ENCODE measurements at places on chromosomes 12 and 14.

DNA sequence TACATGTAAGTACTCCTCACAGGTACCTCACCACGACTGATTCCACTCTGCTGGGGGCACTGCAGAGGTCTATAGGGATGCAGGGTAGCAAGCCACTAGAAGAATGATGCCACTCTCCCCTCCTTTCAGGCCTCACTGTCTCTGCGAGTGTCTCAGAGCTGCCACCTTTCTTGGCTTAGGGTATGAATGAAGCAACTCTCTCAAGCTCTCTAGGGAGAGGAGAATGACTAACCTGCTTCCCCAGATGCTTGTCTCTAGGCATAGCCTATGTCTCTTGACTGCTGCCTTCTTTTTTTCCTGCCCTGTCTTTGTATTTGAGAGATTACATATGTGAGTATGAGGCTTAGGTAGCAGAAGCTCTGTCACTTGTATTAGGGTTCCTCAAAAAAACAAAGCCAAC is 566.5 kb upstream of the ATP2B1 start:
- no peak for DNase-seq

DNA sequence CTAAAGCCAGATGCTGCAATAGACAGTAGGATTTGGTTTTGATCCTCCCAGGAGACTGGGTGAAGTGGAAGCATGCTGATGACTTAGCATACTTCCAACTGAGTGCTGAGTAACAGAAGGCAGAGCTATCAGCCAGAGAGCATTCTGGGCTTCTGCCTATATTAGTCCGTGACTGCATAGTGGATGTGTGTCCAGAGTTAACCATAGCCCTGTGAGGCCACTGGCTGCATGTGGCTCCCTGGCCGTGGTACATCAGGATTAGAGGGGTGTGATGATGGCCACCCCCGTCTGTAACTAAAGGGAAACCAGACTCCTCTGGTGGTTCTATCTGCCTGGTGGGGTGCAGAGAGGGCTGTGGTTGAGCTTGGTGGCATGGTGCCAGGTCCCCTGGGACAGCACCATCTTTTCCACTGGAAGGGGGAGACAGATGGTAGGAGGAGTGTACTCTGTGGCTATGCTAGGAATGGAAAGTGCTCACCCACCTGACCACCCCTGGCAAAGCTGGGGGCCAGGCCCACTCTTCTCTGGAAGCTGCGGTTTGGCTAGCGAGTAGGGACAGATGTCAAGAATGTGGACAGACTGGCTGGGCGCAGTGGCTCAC is 27.4 kb downstream of the ABCD4 start:
- DNase-seq, result no peak

GRCh38 chr12:15563663-15564062 is 225.5 kb downstream of the EPS8 start:
- no peak for DNase-seq

DNA sequence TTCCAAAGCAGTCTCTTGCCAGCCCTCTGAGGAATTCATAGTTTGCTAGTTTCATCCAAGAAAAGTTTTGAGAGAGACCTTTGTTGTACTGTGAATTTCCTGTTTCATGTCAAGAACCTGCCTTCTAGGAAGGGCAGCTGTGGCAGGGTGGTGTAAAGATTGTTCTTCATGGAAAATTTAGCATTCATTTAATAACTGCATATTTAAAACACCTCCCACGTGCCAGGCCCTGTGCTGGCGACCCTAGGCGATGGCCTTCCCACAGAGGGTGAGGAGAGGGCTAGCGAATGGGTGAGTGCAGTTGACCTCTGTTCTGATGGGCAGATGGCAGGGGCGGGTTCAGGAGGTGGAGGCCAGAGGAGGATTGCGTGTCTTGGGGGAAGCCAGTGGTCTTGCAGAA is 43.2 kb downstream of the MLXIP start:
- DNase-seq, result no peak

GRCh38 chr12:115204957-115205754 is 521.2 kb upstream of the TBX3 start:
- DNase-seq, result no peak

DNA sequence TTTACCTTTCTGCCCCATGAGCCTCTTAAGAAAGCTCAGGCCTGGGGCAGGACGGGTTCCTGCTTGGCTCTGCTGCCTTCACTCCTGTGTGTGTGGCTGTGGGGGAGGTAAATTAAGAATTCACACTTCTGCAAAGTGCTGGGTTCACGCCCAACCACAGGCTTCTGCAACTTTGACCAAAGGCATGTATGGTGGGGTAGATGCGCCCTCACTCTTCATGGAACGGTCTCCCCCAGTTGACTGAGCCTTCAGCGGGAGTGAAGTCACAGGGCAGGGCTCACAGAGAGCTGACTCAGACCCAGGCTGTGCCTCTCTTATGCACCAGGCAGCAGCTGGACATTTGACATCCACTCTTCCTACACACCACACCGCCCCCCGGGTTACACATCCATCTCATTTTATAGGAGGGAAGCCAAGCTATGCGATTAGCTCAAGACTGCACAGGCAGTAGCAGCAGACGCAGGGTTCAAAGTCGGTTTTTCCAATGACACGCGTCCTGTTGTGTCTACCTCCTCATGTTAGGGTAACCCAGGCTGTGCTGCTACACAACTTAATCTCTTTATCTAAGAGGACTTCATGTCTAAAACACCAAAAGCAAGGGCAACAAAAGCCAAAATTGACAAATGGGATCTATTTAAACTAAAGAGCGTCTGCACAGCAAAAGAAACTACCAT is 15.4 kb upstream of the BCL11B start:
- no peak for DNase-seq

DNA sequence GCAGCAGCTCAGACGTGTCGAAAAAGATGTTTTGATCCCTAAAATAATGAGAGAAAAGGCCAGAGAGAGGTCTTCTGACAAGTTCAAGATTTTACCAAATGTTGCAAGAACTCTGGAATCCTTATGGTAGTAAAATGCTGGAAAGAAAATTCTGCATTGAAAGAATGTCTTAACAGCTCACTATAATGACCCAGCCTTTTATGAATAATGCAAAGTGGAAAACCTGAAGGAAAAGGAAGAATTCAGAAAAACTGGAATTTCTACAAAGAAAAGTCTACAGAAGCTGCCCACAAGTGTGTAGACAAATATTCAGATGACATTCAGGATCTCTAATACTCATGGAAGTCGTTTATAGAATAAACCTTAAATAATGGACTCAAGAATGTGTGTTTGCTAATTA is 1.8 kb upstream of the CCDC88C start:
- no peak for DNase-seq

DNA sequence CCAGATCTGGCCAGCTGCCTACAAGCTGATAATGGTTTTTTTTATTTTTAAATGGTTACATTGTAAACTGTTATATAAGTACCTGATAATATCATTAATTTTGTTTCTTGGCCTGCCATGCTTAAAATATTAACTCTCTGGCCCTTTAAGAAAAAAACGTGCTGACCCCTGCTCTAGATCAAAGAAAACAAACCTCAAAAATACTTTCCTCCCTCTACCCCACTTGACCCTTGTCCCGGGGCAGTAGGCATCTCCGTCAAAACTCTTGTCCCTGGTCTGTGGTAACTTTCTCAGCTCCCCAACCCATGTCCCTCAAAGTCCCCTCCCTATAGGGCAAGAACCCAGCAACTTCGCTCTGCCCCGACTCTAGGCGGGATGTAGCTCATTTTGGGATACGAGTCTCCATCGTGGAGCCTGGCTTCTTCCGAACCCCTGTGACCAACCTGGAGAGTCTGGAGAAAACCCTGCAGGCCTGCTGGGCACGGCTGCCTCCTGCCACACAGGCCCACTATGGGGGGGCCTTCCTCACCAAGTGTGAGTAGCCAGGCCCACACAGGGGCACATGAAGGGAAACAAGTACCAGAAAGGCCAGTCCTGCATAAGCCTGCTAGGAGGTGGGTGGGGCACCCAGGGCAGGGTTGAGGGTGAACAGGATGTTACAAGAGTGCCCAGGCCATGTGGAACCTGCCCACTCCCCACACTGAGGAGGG is 3.5 kb downstream of the RDH5 start:
- no peak for DNase-seq

GRCh38 chr14:99660794-99661193 is 15.9 kb downstream of the HHIPL1 start:
- no peak for DNase-seq

DNA sequence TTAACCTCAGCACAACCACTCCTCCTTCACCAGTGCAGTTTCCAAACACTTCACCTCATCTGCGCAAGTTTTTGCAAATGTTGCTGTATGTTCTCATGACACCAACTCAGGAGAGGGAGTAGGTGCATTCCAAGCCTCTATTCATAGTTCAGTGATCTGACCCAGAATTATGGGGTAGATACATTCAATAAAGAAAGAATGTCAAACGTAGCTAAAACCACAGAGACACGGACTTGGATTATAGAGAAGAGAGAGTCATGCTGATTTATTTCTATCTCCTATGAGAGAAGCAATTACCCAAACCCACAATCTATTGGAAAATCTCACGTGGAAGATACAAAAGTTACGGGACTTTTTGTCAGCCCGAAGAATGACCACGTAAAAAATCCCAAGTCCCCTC is 1006.0 kb upstream of the TMEM132C start:
- DNase-seq, result no peak

- no peak for DNase-seq
Observed at GRCh38 chr12:15851919-15852318, 30.3 kb upstream of the STRAP start.

DNA sequence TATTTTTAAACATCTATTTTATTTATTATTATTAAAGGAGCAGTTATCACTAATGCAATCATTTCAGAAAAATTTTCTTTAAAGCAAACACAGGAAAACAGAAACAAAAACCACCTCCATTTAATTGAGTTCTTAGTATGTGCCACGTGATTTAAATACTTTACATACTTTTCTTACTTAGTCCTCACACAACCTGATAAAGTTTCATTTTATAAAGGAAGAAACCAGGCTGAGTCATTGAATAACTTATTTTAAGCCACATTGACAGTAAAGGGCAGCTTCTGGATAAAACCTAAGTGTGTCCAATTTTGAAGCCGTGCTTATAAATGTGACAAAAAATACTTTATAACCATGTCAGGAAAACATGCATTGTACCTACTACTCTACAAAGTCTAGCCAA is 57.1 kb upstream of the PCED1B start:
- DNase-seq, result no peak

GRCh38 chr14:90795744-90796143 is 20.5 kb downstream of the TTC7B start:
- DNase-seq, result no peak

DNA sequence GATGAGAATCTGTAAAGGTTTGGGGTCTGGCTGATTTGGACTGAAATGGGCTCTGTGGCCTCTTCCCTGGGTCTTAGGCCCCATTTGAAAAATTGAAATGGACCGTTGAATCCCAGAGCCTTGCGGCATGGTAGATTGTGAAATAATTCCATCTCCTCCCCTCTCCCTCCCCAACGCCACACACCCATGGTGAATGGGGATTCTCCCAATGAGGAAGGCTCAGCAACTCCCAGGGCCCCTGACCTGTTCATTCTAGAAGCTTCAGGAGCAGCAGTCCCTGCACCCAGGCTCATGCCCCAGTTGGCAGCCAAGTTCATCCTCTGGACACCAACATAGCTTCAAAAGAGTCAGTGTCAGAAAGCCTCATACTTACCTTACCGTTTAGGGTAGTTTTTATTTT is 217.4 kb downstream of the ZFP36L1 start:
- DNase-seq, result no peak

- no peak for DNase-seq
Observed at GRCh38 chr12:94304012-94304411, 155.6 kb downstream of the PLXNC1 start.

DNA sequence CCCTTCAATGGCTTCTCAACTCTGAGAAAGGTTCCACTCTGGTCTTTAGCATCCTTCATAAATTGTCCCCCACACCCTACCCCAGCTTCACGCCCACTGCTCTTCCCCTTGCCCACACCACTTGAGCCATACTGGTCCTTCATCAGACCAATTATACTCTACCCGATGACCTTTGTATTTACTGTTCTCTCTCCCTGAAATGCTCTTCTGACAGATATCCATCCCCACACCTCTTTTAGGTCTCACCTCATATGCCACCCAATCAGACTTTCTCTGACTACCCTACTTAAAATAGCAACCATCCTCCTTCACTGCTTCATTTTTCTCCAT is 135.7 kb downstream of the MED13L start:
- no peak for DNase-seq

DNA sequence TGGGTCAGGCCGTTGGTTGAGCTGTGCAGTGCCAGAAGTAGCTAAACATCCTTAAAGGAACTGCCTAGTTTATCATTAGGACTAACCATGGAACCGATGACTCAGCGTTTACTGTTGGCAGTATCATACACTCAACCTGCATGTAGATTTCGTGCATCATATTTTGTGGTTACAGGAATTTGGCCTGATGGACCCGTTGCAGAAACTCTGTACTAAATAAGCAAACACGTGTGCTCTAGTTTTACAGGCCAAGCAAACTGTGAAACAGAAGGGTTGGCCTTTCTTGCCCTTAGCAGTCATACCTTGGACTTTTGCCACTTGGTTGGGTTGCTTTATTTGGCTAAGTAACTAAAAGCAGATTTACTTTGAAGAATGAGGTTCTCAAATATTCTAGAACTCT is 35.6 kb downstream of the DGLUCY start:
- no peak for DNase-seq

DNA sequence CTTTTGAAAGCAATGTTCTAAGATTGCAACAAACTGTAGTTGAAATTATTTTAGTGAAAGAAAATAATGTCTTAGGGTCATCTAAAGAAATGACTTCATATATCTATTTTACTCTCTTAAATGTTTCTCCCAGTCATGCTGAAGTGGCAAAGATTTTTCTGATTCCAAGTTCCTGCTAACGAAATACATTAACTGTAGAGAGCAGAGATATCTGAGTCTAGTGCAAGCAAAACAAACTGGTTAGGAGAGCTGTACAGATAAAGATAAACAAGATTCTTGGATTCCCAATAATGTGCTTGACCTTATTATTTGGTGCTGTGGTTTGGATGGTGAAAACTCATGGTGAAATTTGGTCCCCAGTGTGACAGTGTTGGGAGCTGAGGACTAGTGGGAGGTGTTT is 199.9 kb upstream of the PWP1 start:
- no peak for DNase-seq

DNA sequence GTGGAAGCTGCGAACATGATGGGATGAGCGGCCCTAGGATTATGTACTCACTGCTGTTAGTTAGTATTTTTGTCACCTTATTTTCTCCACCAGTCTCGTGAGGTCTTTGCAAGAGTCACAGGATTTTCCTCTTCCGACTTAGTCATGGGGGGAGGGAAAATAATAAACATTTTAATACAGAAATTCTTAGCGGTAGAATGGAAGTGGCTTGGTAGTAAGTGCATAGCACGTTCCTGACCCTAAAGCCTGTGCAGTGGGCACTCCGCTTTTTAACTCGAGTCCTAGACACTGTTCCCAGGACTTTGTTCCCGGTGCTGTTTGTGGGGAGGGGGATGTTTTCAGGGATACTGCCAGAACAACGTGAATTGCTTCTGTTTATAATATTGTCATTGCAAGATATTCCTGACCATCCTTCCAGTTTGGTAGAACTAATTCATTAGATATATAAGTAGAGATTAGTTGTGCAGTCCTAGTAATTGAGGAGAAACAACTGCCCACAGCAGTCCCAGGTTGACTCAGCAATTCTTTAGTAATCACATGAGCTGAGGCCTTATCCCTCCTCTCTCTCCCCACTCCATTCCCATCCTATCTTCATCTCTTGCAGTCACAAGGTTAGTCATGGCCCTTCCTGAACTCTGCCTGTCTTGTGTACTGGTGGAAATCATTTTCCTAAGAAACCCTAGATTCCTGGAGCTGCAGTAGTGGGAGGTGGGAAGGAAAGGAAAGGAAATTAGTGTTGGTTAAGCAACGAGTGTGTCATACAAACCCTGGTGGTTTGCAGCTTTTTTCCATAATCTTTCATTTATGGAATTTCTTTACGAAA is 799 bp downstream of the SLC38A6 start:
- no peak for DNase-seq
